ENCODE measurements at places on chromosomes 12 and 14.

- H3K4me1 ChIP-seq, result no peaks in the 10 kb centered on the region
- H3K27me3 ChIP-seq, result no peaks in the 10 kb centered on the region
- peaks cover 34% of the 10 kb centered on the region for H3K36me3 ChIP-seq
- no peak for DNase-seq
Observed at GRCh38 chr12:70157099-70157498, 86.1 kb upstream of the CNOT2 start.

DNA sequence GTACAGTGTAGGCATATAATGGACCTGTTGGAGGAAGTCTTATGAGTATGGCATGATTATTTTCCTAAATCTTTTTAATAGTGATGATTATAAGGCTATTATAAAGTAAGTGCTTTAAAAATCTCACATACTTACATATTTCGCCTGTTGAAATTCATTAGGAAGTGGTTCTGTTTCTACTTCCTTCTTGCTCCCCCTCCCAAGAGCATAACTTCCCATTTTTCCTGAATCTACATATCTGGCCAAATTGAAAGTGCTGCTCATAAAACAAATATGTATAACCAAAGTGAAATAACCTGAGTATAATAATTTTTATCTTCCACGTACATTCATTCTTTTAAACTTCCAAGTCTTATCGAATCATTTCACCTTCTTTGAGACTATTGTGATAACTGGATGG is 455.6 kb upstream of the SEL1L start:
- H3K4me1 ChIP-seq, result no peaks in the 10 kb centered on the region
- no peak overlapping the region for H3K4me3 ChIP-seq
- no peaks in the 10 kb centered on the region for H3K27me3 ChIP-seq
- no peak for DNase-seq
- H3K36me3 ChIP-seq, result no peaks in the 10 kb centered on the region

DNA sequence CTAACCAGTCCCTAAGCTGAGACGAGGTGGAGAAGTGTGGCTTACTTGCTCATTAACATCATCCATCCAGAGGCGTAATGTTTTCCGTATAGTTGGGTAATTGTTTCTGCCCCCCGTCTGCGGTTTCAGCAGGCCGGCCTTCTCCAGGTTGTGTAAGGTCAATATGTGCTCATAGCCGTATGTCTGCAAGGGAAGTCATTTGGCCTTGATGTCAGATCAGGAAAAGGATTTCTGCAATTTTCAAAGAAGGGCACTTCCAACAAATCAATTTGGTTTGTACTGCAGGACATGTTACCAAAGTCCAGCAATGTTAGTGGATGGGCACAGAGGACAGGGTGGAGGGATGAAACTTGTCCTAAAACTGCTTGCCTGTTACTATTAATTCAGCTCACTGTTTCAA is 9.9 kb upstream of the DIABLO start:
- no peaks in the 10 kb centered on the region for H3K27me3 ChIP-seq
- H3K36me3 ChIP-seq, result peaks cover 6% of the 10 kb centered on the region
- H3K27ac ChIP-seq, result no peak overlapping the region
- DNase-seq, result no peak

- no peaks in the 10 kb centered on the region for H3K27me3 ChIP-seq
- H3K4me1 ChIP-seq, result no peaks in the 10 kb centered on the region
- no peak for DNase-seq
- H3K36me3 ChIP-seq, result no peaks in the 10 kb centered on the region
Observed at GRCh38 chr14:45905672-45906071, 652.7 kb upstream of the MIS18BP1 start.

DNA sequence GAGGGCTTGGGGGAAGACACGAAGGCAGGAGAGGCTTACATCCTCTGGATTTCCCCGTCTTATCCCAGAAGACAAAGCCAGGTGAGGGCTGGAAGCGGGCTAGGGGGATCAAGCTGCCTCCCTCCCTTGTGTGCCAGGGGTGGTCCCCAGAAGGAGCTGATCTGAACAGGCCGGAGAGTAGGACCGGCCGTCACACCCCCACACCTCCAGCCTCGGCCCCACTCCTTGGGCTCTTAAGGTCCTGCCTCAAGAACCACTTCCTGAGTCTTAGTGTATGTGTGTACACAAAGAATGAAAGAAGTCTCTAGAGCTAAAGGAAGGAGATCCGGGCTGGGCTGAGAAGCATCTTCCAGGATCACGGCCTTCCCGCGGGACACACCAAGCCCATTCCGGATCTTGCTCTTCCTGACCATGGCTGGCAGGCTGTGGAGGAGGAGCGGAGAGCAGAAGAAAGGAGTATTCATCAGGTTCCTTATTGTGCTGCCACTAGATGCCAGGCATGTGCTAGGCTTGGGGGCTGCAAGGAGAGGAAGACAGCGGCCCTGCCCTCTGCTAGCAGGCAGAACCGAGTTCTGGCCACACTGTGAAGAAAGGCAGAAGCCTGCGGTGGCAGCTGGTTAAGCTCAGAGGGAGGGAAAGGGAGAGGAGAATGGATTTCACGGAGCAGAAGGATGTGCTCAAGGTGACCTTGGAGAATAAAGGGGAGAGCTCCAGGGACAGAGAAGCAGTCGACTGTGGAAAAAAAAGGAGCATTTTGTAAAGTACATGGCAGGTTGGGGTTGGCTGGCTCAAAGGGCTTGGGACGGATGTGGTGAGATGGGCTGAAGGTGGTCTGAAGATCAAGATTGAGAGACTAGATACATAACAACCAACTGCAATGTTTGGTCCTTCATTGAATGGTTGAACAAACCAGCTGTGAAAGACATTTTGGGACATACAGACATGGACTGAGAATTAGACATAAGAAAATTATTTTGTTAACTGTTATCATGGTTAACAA is 1.3 kb upstream of the CD63 start:
- H3K27me3 ChIP-seq, result no peaks in the 10 kb centered on the region
- H3K27ac ChIP-seq, result peak overlapping the region; percentile 94
- H3K4me3 ChIP-seq, result peak overlapping the region; percentile 91
- peaks cover 8% of the 10 kb centered on the region for H3K36me3 ChIP-seq

Measured in neural crest cell (in vitro differentiated cells).